ENCODE measurements at places on chromosomes 2 and 18.

GRCh38 chr18:46437061-46437460 is 220.0 kb downstream of the LOXHD1 start:
- no peak for DNase-seq

DNA sequence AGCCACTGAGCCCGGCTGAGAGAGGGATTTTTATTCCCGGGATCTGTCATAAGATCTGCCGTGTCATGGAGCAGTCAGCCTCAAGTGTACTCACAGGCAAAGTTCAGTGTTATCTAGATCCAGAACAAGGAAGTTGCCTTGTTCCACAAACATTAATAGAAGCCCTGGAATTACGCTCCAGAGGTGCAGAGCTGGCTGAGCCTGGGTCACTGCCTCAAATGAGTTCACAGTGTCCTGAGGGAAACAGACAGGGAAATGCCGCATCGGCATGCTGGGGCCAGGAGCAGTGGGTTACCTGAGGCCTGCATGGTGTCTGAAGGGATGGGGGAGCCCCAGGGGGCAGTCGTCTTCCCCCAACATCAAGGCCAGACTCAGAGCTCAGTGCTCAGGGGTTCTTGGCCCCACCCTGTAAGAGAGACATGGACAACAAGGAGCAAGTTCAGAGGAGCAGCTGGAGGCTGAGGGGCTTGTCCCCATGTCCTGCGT is 42.7 kb upstream of the ODC1 start:
- DNase-seq: no peak

- no peak for DNase-seq
Observed at GRCh38 chr18:58315041-58315440, 271.0 kb downstream of the NEDD4L start.

DNA sequence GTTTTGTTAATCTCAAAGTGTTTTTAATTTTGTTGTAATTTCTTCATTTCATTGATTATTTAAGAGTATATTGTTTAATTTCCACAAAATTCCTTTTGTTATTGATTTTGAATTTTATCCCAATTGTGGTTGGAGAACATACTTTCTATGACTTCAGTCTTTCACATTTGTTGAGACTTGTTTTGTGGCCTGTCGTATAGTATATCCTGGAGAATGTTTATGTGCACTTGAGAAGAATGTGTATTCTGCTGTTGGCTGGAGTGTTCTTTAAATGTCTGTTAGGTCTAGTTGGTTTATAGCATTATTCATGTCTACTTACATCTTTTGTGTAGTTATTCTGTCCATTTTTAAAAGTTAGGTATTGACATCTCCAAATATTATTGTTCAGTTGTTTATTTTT is 120.3 kb downstream of the TTC27 start:
- DNase-seq: no peak

DNA sequence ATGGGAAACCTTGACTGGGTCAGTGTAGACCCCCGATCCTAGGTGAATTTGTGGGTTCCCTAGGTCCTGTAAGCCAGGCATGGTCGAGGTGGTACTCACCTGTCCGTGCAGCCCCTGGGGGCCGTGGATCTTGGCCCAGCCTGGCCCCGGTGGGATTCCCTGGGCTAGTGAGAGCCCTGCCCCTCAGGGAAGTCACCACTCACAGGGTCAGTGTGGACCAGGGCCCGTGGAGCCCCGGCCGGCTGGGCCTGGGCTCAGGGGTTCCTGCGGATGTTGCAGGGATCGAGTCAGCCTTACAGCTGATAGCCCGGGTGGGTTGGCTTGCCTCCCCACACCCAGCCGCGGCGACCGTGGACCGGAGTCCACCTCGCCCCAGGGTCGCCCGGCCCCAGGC is 528 bp downstream of the ATG9A start:
- no peak for DNase-seq

- no peak for DNase-seq
Observed at GRCh38 chr2:159129824-159130223, 156.7 kb downstream of the WDSUB1 start.

DNA sequence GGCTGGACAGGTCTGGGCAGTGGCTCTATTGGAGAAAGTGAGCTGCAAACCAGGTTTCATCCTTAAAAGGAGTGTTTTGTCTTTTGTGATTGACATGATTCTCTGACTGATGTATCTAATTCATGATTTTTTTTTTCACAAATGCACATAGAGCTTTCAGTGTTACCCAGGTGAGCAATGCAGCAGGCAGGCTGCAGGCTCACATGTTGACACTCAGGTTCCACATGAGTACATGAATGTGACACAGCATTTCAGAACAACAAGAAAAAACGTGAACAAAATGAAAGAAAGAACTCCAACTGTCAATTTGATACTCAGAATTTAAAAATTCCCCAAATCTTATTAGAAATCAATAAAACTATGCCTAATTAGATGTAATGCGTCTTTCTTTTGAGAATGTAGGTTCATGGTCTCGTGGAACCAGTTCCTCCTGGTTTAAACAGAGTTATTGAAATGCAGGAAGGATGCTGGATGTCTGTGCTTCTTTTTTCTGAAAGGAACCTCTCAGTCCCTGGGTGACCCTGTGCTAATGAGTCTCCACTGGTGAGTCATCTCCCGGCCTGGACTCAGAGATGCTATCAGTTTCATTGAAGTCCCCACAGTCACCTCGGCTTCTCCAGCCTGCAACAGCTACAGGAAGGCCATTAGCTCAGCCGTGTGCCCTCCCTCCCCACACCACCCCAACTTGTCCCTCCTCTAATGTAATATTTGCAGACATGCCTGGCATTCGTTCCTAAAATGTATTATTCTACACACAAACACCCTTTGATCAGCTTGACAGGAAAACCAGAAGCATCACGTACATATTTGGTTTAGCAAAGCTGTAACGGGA is 430.4 kb downstream of the LPIN1 start:
- DNase-seq: peak; percentile 80

DNA sequence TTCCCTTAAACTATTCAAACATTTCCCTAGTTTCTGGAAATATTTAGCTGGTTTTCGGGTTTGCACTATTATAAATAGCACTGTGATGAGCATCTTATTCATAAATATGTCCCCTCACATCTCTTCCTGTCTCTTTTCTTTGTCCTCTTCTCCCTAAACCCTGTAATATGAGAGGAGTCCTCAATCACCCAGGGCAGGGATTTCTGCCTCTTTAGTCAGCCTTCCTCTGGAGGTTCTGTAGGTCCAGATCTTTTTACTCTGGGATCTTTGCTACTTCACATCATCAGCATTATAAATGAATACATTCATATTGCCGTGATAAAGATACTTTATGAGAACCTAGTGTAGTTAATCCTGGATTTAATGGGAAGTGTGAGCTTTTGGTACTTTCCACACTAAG is 87.9 kb upstream of the TTN start:
- DNase-seq: no peak

DNA sequence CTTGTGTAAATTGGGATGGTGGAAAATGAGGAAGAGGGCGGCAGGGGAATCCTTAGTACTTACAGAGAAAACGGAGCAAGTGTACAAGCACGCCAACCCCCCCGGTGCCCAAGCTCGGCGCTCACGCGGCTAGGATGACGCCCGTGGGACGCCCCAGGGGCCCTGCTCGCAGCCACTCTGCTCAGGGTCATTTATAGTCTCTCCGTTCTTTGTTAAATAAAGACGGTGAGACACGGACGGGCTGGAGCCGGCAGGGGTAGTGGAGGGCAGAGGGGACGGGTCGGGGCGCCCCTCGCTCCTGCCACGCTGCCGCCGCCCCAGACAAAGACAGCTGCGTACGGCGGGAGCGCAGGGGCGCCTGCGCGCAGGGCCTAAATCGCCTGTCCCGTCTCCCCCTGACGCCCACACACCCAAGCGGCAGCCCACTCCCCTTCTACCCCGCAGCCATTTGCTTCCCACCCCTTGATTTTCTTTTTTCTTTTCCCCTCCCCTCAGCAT is 37.8 kb downstream of the PCBP1 start:
- DNase-seq: peak; percentile 85

- DNase-seq: no peak
Observed at GRCh38 chr18:58726671-58727070, 55.4 kb downstream of the MALT1 start.

GRCh38 chr2:76469066-76469465 is 758.4 kb upstream of the GCFC2 start:
- no peak for DNase-seq

DNA sequence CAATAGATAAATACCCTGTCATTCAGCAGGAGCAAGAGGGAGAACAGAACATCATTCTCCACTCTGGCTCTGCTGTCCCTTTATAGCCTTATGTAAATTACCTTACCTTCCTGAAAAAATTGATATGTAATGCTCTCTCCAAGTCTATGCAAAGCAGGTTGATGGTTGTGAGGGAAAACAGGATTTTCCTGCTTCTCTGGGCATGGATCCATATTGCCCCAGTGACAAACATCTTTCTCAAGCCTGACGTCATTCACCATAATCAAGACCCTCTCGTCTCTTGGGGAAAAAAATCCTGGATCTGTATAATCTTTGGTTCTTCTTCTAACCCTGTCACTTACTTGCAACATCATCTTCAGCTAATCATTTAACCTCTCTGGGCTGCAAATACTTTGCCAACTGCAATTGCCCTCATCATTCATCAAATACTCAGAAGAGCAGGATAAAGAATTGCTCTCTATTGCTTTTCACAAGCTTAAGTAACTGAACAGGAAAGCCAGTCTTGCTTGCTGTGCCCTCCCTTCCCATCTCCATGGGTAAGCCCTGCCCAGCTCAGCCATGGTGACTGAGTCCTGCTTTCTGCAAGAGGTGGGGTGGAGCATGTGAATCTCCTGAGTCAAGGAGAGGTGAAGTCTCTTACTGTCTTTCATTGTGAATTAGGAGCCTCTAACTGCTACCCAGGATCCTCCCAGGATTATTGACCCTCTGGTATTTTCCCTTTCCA is 123.7 kb upstream of the KLF7 start:
- no peak for DNase-seq

GRCh38 chr2:181628590-181629585 is 28.0 kb downstream of the CERKL start:
- DNase-seq: peak; percentile 42

DNA sequence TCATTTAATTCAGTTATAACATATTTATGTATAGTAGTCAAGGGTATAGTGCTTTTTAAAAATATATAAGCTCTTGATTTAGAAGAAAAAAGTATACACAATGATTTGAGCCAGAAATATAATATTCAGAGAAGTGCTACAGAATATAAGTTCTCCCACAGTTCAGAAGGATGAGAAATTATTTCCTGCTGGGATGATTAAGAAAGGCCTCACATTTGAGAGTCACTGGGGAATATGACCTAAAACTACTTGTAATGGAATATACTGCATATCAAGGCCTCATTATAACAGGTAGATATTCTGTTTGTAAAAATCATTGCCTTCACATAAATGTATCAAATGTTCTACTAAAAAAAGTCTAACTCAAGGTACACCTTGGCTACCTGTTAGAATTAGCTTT is 203.5 kb downstream of the MBD2 start:
- no peak for DNase-seq

DNA sequence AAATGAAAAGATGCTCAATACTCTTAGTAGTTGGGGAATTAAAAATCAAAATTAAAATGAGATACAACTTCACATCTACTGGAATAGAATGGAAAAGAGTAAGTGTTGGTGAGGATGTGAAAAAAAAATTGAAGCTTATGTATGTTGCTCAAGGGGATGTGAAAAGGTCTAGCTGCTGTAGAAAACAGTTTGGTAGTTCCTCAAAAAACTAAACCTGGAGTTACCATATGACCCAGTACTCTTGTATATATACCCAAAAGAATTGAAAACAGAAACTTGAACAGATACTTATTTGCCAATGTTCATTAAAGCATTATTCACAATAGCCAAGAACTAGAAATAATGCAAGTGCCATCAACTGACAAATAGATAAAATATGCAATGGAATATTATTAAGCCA is 208.4 kb downstream of the FIGN start:
- no peak for DNase-seq
